ENCODE measurements at places on chromosomes 7 and 10.

GRCh38 chr7:46165276-46165675 is 244.2 kb upstream of the IGFBP3 start:
- no peak for DNase-seq

GRCh38 chr10:54667136-54667535 is 133.9 kb downstream of the PCDH15 start:
- DNase-seq = no peak

GRCh38 chr7:95905167-95905566 is 132.8 kb downstream of the DYNC1I1 start:
- no peak for DNase-seq

DNA sequence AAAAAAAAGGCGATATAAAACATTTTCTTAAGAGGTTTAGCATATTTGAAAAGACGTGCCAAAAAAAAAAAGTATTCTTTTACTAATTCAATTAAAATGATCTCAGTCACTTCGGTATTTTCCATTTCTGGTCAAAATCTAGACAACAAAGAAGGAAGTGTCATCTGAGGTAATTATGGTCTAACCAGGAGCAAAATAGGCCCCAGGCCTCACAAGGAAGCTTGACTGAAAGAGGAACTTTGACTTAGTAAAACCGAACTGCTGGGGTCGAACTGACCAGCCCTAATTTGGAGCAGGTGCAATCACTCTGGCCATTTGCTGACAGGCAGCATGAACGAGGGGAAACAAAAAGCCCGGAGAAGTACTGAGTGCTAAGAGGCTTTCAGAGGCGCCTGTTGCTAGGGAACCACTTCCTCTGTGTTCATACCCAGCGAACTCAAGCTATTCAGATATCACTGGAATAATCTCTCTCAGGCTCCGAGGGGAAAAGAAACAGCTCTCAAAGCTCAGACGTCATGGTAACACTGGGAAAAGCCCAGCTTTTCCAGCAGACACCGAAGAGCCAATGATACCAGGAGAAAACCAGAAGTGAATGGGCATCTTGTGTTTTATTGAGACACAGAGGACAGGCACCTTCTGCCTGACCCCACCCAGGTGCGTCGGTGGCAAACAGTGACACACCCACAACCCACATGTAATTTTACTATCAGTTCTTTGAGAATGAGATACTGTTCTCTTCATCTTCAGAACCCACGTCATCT is 126.5 kb downstream of the FAM107B start:
- DNase-seq = peak; percentile 50

DNA sequence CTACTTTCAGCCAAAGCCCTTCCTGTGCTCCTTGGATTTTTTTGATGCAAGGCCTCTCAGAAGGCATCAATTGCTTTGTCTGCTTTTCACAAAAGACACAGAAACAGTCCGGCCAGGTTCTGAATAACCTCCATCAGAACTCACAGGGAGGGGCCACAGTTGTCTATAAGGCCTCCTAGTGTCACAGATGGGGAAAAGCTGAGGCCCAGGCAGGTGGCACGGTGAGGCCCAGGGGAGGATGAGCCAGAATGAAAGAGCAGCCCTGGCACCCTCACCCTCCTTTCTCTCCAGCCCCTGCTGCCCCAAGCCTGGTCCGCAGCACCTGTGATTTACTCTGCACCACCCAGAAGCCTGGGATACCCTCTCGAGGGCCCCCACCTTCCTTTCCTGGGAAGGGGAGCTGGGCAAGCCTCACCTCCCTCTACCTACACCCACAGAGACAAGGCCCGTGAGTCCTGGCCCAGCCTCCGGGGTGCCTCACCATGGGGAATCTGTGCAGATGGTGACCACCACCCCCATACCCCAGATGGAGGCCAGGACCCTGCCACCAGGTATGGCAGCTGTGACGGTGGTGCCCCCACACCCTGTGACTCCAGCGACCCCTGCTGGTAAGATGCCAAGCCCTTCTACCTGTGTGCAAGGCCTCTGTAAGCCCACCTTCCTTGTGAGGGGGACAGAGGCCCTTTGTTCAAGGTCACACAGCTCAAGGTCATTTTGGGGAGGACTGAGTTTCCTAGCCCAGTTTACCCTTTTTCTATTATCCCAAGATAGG is 26.2 kb upstream of the ZNF467 start:
- DNase-seq = no peak

- DNase-seq = no peak
Observed at GRCh38 chr10:6743291-6743849, 163.3 kb upstream of the PRKCQ start.

- DNase-seq = no peak
Observed at GRCh38 chr10:111370101-111370500, 293.3 kb downstream of the ADRA2A start.

DNA sequence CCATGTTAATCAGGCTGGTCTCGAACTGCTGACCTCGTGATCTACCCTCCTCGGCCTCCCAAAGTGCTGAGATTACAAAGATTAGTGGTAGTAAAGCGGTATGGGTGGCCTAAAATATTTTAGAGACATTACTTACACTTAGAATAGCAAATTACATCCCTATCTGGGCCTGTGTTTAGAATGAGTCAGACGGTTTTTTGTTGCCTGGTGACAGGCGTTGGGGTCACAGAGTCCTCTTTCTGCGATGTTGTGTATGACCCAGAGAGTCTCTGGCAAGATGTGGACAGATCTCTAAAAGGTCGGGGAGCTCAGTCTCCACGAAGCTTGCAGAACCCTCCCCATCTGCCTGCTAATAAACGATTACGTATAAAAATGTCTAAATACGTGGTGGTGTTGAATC is 39.6 kb upstream of the PRKCQ start:
- no peak for DNase-seq

GRCh38 chr7:3432911-3433310 is 131.9 kb downstream of the SDK1 start:
- DNase-seq = no peak

GRCh38 chr10:31536302-31536701 is 217.3 kb downstream of the ZEB1 start:
- DNase-seq = no peak

DNA sequence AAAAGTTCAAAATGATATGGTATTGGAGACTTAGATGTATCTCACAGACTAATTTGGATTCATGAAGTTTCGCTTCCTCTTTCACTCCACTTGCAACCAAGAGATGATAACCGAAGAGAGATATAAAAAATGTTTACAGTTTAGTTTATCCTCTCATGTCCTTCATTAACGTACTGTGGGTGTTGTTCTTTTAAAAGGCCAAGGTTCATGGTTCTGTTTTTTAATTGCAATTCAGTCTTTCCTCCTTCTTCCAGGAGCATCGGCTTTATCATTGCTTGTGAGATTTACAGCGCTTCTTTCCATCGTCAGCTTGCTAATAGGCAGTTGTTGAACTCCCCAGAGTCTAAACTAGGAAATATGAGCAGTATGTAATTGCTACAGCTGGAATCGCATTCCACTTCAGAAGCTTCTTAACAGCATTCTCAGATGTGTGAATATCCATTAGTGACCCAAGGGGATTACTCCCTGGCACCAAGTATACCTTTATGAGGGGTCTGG is 75.9 kb upstream of the HGF start:
- no peak for DNase-seq

GRCh38 chr7:116573541-116573940 is 48.7 kb downstream of the CAV1 start:
- no peak for DNase-seq

- DNase-seq = no peak
Observed at GRCh38 chr10:75180592-75180991, 30.0 kb upstream of the VDAC2 start.

DNA sequence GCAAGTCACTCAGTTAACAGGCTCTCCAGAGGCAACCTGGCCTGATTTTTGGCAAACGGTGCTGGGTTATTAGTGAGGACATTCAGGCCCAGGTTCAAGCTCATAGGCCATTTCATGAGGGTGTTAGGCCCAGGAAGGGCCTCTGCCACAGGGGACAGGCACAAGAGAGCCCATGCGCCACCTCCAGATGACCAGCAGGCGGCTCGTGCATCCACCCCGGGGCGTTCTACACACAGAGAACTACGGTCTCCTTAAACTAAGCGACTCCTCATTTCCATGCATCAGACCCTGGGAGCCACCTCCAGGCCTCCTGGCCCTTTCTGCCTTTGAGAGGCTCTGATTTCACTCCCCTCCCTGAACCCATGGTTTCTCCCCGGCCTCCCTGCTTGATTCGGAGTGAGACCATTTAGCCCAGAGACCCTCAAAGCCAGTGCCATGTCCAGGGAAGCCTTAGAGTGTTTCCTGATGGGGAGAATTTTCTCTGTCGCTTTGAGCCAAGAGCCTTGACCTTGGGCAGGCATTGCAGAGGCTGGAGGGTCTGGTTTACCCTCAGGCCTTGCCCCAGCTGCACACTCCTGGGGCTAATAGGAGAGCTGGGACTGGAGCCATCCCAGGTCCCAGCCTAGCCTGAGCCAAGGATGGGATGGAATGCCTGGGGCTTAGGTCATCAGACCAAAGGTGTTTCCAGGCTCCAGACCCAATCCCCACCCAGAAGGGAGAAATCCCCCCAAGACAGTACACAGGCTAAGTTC is 188.0 kb downstream of the GRID1 start:
- no peak for DNase-seq

- no peak for DNase-seq
Observed at GRCh38 chr10:85315657-85316056, 987.3 kb downstream of the CCSER2 start.

- DNase-seq = no peak
Observed at GRCh38 chr7:55056577-55057480, 38.0 kb downstream of the EGFR start.

GRCh38 chr7:100951172-100951571 is 1.8 kb downstream of the MUC3A start:
- no peak for DNase-seq

- no peak for DNase-seq
Observed at GRCh38 chr7:67045496-67045995, 48.9 kb downstream of the TYW1 start.

DNA sequence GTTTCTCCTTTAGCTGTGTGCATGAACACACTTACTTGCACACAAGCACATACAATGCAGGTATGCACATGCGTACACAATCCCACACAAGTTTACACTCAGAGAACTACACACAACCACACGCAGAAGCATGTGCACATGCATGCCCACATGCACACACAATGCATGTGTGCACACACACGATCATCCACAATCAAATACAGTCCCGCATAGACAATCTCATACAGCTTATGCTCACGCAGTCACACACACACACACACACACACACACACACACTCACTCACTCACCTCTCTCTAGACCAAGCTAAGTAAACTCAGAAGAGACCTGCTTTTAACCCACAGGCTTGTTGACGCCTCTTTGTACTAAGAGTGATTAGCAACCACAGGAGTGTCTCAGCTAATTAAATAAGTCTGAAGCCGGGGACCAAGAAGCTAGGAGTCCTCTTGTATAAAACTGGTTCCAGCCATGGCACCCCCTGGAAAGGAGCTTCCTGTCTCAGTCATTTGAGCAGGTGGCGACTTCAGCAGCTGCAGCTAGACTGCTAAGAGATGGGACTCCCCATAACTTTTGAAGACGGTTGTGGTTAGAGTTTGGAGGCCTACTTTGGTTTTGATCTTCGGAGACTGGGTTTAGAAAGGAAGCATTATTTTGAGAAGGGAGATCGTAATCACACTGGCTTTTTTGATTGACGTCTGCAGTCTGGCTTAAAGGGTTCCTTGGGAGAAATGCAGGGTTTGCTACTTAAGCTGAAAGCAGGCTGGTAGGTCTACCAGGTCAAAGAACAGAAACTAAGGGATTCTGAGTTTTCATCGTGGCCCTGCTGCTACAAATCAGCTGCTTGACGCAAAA is 82.3 kb upstream of the ADRB1 start:
- DNase-seq = peak; percentile 21

DNA sequence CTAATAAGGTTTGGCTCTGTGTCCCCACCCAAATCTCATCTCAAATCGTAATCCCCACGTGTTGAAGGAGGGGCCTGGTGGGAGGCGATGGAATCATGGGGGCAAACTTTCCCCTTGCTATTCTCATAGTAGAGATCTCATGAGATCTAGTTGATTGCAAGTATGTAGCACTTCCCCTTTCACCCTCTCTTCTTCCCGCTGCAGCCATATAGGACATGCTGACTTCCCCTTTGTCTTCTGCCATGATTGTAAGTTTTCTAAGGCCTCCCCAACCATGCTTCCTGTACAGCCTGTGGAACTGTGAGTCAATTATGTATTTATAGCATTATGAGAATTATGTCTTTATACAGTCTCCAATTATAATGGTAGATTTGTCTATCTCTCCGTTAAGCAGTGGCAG is 594.5 kb downstream of the ACTR3B start:
- DNase-seq = no peak

GRCh38 chr7:45078125-45078681 is 10.6 kb downstream of the NACAD start:
- no peak for DNase-seq

GRCh38 chr10:75617485-75618155 is 186.2 kb downstream of the LRMDA start:
- no peak for DNase-seq

- no peak for DNase-seq
Observed at GRCh38 chr10:48478469-48478868, 126.4 kb downstream of the ARHGAP22 start.

DNA sequence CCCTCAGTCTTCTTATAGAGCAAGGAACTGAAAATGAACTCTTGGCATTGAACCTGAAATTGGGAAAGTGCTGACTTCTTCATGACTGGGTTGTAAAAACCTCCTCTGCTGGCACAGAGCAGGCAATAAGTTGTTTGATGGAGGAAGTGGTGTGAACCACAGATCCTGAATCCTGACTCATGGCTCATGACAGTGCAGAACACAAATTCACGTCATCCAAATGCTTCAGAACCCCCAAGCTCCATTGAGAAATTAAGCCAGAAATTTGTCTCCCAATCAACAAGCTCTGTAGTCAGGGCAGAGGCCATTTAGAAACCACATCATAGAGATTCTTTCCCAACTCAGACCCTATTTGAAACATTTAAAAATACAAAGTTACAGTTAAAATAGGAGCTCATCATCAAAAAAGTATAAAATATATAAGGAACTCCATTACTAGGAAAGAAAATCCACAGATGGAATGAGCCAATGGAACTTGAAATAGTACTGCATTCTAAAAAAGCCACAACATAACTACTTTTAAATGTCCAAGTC is 10.3 kb upstream of the STK17A start:
- DNase-seq = no peak

- DNase-seq = no peak
Observed at GRCh38 chr7:95623788-95624187, 27.5 kb upstream of the PDK4 start.

- DNase-seq = no peak
Observed at GRCh38 chr7:118662266-118662665, 437.8 kb downstream of the ANKRD7 start.

- DNase-seq = no peak
Observed at GRCh38 chr7:116548506-116548905, 23.7 kb downstream of the CAV1 start.
